DMS 273 treated with DMSO at 0.1 percent for 48 hours (cell line): ENCODE measurements at places on chromosomes 5 and 9.

- DNase-seq: no peak
These were observed 51.3 kb downstream of the ARL15 start for GRCh38 chr5:54259090-54259489.

GRCh38 chr9:70563431-70564204 lies 149.2 kb upstream of the KLF9 start:
- DNase-seq: no peak

DNA sequence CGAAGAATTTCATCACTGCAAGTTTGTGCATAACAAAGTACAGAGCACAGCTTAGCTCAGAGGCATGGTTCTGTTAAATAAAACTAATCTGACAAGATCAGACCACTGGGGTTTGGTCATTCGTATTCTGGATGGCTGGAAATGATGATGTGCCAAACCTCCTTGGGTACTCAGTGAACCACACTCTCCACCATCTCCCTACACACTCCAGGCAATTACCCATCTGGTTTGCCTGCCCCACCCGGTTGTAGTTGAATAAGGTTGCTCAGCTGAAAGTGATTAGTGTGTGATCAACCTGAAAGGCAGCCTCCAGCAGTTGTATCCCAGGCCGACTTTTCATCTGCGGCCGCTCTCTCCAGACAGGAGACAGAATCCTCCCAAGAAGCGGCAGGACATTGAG lies 371.4 kb downstream of the TLE1 start:
- DNase-seq: no peak

DNA sequence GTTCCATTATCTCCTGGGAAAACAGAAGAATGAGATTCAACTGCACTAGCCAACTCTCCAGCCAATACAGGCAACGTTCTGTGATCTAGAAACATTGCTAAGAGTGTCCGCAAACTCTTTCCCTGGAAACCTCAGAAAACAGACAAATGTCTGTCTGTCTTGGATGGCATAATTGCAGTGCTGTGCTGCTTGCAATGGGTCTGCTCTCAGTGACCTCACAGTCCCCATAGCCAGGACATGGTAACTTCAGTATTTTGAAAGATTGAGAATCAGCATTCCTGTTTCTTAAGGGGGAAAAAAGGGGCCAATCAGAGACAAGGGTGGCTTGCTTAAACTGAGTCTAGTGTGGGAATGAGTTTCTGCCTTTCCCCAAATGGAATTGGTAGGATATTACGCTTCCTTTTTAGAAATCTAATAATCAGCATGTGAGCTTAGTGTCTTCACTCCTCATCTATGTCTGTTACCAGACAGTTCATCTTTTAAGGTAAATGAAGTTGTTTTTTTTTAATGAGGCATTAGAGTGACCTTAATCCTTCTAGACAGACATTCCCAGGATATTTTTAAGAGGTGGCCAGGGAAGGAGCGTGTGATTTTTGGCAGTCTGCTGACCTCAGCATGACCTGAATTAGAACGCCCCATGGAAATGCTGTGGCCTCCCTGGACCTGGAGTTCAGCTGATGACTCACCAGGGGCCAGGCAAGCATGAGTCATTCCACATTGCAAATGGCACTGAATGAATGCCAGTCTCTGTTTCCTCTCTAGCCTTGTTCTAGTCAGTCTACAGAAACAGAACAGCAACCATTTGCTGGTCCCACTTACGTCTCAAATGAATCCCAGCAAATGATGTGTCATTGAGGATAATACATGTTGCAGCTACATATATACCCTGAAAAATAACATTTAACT lies 210.2 kb upstream of the ACTBL2 start:
- no peak for DNase-seq

- DNase-seq: no peak
These were observed 46.6 kb upstream of the JAK2 start for GRCh38 chr9:4938496-4938895.

GRCh38 chr9:107504585-107505455 lies 15.3 kb upstream of the KLF4 start:
- DNase-seq: no peak

DNA sequence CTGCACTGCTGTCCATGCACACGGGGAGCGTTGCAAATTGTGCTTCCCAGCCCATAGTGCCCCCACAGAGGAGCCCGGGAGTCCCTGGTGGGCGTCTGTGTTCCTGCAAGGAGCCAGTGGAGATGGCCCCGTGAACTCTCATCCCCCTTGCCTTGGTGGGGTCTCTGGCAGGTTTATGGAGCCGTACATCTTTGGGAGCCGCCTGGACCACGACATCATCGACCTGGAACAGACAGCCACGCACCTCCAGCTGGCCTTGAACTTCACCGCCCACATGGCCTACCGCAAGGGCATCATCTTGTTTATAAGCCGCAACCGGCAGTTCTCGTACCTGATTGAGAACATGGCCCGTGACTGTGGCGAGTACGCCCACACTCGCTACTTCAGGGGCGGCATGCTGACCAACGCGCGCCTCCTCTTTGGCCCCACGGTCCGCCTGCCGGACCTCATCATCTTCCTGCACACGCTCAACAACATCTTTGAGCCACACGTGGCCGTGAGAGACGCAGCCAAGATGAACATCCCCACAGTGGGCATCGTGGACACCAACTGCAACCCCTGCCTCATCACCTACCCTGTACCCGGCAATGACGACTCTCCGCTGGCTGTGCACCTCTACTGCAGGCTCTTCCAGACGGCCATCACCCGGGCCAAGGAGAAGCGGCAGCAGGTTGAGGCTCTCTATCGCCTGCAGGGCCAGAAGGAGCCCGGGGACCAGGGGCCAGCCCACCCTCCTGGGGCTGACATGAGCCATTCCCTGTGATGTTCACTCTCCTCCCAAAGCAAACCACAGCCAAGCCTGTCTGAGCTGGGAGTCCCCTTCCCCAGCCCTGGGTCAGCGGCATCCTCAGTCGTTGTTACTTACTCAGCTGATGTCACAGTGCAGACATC lies 3.1 kb downstream of the MRPS2 start:
- no peak for DNase-seq
